Stimulated activated CD4-positive, alpha-beta T cell treated with anti-CD3 and anti-CD28 coated beads, Interleukin-4, amount 100 ng/mL, for 1 hour (primary cell): ENCODE measurements at places on chromosomes 1 and 21.

- DNase-seq, result no peak
Observed at GRCh38 chr1:203547771-203548421, 53.9 kb downstream of the OPTC start.

GRCh38 chr1:177067752-177068410 is 96.6 kb downstream of the ASTN1 start:
- no peak for DNase-seq

GRCh38 chr1:231919886-231920285 is 293.3 kb downstream of the DISC1 start:
- DNase-seq, result no peak

DNA sequence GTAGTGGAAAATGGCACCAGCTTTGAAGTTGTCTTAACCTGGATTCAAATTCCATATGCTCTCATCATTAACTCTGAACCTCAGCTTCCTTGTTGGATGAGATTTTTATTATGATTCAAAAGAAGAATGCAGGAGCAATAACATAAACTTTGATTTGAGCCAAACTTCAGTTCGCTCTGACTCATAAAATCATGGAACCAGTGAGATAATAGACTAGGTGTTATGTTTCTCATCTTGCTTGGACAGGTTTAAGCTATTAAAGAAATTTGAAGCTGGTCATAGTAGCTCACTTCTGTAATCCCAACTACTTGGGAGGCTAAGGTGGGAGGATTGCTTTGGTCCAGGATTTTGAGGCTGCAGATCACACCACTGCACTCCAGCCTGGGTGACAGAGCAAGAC is 172.8 kb downstream of the CLEC20A start:
- no peak for DNase-seq

DNA sequence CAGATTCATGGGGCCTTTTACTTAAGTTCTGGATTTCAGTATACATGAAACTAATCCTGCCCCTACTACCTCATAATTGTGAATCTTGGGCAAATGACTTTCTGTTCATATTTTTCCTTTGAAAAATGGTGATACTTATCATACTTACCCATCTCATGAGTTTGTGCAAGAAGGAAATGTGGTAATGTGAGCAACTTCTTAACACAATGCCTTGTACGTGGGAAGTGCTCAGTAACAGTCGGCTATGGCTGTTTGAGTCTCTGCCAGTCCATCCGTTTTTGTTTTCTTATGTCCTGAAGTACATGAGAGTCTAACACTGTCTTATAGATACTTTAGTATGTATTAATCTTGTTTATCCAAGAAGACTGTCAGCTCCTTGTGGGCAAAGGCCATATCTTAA is 86.5 kb downstream of the PATJ start:
- no peak for DNase-seq

GRCh38 chr1:66336641-66336990 is 197.3 kb upstream of the SGIP1 start:
- DNase-seq, result no peak
